ENCODE measurements at places on chromosomes 16 and 17.

- no peak for DNase-seq
Measured at GRCh38 chr16:75064403-75065148, 52.0 kb downstream of the LDHD start.

GRCh38 chr17:74694081-74694480 is 18.6 kb downstream of the CD300LF start:
- DNase-seq = no peak

DNA sequence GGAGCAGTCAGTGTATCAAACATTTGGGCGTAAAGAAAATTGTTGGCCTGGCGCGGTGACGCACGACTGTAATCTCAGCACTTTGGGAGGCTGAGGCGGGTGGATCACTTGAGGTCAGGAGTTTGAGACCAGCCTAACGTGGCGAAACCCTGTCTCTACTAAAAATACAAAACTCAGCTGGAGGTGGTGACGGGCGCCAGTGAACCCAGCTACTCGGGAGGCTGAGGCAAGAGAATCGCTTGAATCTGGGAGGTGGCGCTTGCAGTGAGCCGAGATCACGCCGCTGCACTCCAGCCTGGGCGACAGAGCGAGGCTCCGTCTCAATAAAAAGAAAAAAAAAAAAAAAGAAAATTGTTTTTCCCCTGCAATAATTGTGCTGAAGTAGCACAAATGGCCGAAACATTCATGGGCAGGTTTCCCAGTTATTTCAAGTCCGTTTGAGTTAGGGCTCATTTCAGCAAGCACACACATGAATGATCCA is 1.4 kb downstream of the GCSH start:
- no peak for DNase-seq

DNA sequence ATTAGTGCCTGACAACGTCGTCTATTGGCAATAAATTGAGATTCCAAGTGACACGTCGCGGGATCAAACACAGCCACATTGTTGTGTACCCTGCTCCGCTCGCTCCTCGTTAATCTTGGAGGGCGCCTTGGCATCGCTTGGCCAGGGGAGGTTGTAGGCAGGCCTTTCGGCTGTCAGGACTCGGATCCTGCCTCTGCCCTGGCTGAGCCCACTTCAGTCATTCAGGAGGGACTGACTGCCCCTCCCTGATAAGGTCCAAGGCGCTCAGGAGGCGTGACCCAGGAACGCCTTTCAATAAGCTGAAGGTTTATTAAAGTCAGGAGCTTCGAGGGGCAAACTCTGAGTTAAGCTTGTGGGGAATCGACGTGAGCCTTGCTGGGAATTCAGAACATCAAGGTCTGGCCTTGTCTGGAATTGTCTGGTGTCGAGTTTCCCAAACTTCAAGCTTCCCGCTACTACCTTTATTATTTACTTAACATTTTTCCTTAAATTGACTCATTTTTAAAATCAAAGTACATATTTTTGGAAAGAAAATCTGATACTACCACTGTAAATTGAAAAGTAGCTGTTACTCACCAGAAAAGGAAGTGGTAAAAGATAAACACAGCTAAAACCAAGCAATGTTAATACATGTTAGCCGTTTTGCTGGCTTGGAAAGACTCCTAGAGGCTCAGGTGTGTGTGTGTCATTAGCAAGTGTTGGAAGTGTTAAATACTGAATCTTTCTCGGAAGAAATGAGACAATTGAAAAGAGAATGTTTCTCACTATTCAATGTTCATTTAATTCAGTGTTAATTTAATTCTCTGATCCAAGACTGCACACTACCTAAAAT is 5.3 kb upstream of the IRX3 start:
- no peak for DNase-seq

- no peak for DNase-seq
Measured at GRCh38 chr16:77062878-77063675, 127.9 kb upstream of the MON1B start.

DNA sequence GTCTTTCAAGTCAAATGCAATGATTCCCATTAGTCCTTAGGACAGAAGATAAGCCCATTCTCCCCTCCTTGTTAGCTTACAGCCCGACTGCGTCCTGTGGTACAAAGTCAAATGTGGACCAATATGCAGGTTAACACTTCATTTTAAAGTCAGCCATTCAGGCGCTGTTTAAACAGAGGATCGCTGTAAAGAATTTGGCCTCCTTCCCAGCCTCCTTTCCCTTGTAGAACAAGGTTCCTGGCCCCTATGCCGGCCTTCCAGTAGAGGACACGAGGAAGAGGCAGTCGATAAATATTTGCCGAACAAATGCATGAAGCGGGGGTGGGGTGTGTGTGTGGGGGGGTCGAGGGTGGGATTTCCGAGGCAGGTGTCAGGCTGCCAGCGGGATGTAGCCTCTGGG is 4.3 kb downstream of the SDK2 start:
- DNase-seq = no peak

DNA sequence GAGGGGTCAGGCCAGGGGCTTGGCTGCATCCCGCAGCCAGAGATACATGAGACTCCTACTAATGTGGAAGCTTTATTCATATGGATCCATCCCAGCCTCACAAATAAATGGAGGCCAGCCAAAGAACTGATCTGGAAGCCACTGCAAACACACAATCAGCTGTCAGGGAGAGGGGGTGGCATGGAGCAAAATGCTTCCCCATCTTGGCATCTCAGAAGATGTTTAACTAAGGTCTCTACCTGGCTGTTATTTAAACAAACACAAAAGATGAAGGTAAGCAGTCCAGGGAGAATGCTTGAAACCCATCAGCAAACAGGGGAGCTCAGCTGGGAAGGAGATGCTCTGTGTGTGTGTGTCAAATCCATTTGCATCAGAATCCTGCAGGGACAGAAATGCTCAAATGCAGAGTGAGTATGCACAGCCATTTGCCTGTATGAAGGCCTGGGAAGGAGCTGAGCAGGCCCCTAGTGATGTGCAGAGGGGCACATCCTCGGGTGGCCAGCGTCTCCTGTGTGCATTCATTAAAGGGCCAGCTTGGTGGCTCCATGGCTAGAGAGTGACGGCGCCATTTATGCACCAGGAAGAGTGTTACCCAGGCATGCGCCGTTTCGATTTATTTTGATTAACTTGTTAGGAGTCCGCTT is 34.2 kb upstream of the IRX3 start:
- no peak for DNase-seq

DNA sequence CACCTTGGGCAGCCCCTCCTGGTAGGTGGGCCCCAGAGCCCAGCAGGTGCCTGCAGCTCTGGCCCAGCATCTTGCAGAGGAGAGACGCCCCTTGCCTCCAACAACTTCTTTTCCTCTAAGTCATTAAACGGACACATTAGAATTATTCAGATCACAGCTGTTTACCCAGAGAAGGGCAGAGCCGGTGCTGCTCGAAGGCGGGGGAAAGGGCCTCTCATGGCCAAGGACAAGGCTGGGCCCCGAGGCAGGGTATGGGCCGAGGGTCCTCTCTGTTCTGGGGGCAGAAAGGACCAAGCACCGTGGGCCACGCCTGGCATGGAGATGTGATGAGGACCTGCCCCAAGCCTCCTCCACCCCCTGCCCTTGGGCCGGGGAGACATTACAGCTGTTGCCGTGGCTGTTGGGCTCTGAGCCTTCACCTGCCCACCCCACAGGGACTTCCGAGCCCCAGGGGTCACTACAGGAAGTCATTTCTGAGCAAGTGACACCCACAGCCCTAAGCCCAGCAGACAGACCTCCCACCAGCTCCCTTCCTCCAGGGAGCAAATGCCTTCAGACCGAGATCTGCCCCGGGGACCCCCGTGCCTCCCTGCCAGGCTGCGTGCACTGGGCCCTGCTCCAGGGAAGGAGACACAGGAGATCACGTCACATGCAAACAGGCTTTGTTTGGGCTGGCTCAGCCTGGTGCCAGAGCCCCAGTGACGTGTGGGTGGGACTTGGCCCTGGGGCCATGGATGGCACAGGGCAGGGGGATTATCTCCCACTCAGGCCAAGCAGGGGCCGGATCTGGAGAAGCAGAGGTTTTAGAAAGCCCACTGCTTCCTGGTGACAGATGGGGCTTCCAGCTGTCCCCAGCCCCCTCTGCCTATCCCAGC is 699 bp upstream of the PVALEF start:
- no peak for DNase-seq

GRCh38 chr17:29617481-29618271 is 5.0 kb downstream of the CORO6 start:
- DNase-seq = no peak

GRCh38 chr16:55155815-55156214 is 168.2 kb upstream of the IRX6 start:
- DNase-seq = no peak

- no peak for DNase-seq
Measured at GRCh38 chr17:68457168-68457538, at the start of gene WIPI1. Gene WIPI1 (minus strand): TSS chr17:68457496. CDS start chr17:68457421, 75 bp downstream.

DNA sequence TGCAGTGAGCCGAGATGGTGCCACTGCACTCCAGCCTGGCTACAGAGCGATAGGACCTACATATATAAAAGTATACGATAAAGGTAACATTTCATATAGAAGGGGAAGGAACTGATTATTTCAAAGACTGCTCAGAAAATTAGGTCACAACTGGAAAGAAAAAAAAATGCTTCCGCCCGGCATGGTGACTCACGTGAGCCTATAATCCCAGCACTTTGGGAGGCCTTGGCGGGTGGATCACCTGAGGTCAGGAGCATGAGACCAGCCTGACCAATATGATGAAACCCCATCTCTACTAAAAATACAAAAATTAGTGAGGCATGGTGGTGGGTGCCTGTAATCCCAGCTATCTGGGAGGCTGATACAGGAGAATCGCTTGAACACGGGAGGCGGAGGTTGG is 7.8 kb downstream of the TEX14 start:
- DNase-seq = no peak

- DNase-seq = no peak
Measured at GRCh38 chr17:27810211-27810901, 10.0 kb upstream of the NOS2 start.

GRCh38 chr17:21545064-21545463 is 147.3 kb upstream of the KCNJ18 start:
- no peak for DNase-seq

GRCh38 chr17:6674586-6674985 is 23.0 kb downstream of the C17orf100 start:
- no peak for DNase-seq

DNA sequence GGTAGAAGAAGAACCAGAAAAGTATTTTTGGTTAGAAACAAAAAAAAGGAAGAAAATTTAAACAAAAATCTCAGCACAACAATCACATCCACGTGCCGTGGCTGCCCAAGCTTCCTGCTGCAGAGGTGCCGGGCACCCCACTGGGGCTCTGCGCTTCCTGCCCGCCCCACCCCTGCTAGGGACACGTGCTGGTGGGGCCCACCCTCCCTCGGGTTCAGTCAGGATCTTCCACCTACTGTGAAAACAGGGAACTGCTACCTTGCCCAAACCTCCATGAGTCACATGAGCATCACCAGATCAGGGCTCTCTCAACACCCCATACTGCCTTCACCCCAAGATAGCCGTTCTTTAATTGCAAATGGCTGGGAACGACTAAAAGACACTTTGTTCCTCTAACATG is 24.4 kb upstream of the CYTH1 start:
- no peak for DNase-seq

- no peak for DNase-seq
Measured at GRCh38 chr16:89446136-89446974, 44.0 kb downstream of the ANKRD11 start.

- no peak for DNase-seq
Measured at GRCh38 chr17:74704544-74704943, 8.2 kb downstream of the CD300LF start.

DNA sequence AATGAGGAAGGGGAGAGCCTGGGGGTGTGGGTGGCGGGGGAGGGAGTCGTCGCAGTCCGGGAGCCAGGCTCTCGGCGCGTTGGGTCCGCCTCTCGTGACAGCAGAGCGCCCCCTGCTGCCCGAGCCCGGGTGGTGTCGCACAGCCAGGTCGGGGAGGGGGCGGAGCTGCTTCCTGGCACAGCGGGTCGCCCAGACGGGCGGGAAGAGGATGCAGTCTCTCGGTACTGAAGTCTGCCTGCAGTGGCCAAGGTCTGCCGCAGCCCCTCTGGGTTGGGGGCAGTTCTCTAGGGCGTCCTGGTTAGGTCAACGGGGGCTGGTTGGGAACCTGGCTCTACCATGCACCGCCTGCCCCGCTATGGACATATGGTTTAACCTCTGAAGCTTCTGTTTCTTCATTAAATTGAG is 38.2 kb upstream of the CCDC182 start:
- no peak for DNase-seq

- DNase-seq = no peak
Measured at GRCh38 chr17:57939797-57940196, 15.4 kb downstream of the CUEDC1 start.

DNA sequence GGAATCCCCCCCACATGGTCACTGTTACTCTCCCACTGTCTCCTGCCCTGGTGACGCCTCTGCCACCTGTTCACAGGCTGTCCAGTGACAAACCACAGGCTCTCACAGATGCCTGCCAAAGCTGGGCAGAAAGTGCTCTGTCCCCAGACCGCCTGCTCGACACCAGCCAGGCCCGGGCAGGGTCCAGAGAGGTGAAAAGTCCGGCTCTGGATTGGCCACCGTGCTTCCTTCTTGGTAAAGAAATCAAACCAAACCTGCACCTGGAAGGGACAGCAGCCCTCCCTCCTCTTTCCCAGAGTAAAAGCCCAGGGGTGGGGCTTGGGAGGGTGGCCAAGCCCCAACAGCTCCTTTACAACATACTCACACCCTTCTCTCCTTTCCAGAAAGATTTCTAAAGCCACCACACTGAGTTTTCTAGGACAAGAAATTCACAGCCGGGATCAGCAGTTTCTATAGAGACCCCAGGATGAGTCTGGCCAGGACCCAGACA is 6.2 kb downstream of the PCGF2 start:
- DNase-seq = no peak

DNA sequence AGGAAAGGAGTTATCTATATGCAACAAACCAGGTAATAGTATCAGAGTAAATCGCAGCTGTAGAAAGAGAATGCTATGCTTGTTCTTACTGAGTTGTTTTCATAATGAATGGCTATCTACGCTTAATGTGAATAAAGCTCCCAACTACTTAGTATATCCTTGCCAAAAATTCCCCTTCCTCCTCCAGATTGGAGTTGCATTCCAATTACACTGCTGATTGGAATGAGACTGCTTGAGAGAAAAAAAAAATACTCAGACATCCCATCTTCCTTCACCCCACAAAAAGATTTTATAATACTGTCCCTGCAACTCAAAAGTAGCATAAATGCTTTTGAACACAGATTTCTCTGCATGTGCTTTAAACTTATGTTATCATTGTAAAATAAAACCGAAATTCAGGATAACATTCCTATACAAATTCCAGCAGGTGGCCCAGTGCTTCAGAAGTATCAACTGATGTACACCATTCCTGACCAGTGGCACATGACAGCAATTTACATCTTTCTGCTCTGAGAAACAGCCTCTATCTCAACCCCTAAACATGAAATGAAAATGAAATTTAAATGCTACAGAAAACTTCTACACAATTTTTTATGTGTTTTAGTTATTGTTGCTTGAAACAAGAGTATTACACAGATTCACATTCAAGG is 47.0 kb downstream of the SMURF2 start:
- DNase-seq = peak; percentile 48

GRCh38 chr17:49783071-49783715 is 5.3 kb upstream of the KAT7 start:
- no peak for DNase-seq

GRCh38 chr16:85303354-85303883 is 191.1 kb upstream of the CIBAR2 start:
- DNase-seq = no peak

Measured in BJ (cell line).